ENCODE measurements at places on chromosomes 3 and 15.

DNA sequence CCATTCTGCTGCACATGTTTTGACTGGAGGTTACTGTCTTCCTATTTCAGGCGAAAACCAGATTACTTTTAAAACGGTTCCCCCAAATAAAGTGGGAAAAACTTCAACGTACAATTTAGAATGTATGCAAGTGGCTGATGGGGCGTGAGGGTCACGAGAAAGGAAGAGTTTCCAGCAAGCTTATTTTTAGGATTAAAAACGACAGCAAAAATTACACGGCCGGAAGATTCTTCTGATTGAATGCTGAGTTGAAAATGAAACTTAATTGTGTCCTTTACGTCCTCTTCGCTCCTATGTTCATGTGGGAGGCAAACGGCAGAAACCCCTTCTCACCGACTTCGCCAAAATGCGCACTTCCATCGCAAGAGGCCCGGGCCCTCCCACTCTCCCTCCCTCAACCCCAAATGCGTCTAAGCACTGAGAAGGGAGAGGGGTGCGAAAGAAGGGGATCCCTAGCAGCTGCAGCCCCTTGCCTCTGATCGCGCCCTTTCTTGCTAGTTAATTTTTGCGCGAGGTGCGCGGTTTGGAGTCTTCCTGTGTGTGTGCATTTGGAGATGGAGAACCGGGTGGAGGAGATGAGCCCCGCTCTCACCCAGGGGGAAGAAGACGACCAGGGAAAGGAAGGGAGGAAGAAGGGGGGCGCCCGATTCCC, 656 bp downstream of the CD47 start:
- DNase-seq = peak; percentile 48

DNA sequence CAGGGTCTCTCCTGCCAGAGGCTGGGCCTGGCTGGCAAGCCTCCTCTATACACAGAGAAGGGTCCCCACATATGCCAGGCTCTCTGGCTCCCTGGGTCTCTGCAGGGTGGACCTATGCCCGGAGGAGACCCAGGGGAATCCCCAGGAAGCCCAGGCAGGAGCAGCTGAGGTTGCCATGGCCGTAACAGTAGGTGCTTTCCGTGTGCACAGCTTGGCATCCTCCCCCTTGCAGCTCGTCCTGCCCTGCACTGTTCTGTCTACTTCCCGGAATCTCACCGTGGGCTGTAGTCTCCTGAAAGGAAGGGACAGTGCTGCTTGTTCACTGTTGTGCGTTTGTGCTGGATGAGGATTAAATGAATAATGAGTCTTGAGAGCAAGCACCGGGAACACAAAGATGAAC, 47.8 kb downstream of the DAPK2 start:
- no peak for DNase-seq

DNA sequence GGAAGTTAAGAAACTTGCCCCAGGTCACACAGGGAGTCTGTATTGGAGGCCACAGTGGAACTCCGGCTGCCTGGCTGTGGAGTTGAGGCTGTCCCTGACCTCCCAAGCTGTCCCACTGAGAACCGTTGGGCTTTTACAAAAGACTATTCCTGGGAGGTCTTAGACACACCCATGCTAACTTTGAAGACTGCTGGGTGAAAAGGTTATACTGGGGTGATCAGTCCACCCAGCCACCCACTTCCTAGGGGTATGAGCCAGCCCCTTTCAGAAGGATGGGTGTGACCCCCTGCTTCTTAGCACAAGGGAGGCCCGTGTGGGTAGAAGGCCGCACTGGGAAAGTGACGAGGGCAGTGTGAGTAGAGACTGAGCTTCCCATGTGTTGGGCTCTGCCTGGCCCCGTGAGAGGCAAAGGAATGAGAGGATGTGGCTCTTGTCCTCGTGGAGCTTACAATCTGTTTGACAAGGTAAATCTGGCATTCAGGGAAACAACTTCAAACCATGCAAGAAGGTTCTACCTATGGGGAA, 19.0 kb downstream of the MRAS start:
- DNase-seq = no peak

GRCh38 chr3:141388823-141389621, 20.7 kb downstream of the ZBTB38 start:
- no peak for DNase-seq

GRCh38 chr3:63565220-63565619, 87.3 kb upstream of the SNTN start:
- no peak for DNase-seq

- no peak for DNase-seq
These were observed 385.4 kb downstream of the PTPRG start for GRCh38 chr3:61946570-61947324.

DNA sequence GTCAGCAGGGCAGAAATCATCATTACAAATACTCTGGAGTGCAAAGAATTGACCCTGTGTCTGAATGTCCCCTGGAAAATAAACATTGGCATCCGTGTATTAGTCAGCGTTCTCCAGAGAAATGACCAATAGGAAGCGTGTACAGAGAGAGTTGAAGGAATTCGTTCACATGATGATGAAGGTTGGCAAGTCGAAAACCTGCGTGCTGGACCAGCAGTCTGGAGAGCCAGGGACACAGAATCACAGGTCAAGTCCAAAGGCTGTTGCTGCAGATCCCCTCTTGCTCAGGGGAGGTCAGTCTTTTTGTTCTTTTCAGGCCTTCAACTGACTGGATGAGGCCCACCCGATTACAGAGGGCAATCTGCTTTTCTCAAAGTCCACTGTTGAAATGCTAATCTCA, 16.6 kb downstream of the GP9 start:
- DNase-seq = no peak

DNA sequence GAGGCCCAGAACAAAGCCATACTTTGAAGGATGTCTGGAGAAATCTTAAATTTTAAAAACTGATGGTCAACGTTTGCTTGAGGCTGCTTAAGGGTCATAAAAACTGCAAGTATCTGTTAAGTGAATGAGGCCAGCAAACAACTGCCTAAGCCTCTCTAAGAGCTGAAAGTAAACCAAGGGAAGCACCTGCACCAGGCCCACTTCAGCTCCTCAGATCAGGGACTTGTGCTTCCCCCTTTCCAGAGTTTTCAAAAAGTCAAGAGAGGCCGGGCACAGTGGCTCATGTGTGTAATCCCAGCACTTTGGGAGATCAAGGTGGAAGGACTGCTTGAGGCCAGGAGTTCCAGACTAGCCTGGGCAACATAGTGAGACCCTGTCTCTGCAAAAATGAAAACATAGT, 9.1 kb downstream of the FBXL22 start:
- DNase-seq = no peak
